ENCODE measurements at places on chromosomes 2 and 18.

GRCh38 chr2:219947575-219947974 is 320.1 kb downstream of the SLC4A3 start:
- no peak for DNase-seq

DNA sequence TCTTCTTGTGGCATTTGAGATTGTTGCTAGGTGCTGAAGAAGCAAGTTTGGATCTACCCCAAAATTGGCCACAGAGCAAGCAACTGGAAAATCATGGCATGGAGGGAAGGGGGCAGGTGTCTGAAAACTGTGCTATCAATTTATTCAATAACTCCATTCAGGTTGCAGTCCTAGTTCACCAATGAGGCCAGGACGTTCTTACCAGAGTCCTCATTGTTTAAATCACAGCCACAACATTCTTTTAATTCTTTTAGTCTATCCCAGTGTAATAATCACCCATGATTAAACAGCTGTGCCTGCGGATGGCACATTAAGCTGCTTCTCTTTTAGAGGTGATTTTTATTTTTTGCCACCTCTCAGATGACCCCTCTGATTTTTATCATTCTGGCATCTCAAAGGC is 103.5 kb downstream of the ANKRD44 start:
- no peak for DNase-seq

DNA sequence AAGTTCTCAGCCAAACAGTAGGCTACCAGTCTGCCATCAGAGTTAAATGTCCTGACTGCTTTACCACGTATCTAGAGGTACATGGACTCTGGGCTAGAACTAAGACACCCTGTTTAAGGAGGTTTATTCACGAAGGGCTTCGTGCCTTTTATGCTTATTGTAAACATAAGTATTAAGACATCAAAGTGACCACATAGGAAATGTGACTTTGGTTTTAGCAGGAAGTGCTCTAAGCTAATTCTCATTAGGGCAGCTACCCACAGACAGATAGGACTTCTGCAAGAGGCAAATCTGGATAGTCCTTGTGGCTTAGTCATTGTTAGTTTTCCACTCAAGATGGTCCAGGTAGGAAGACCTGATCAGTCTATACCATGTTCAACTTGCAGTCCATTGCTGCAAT is 233.3 kb upstream of the MGAT5 start:
- DNase-seq: no peak

DNA sequence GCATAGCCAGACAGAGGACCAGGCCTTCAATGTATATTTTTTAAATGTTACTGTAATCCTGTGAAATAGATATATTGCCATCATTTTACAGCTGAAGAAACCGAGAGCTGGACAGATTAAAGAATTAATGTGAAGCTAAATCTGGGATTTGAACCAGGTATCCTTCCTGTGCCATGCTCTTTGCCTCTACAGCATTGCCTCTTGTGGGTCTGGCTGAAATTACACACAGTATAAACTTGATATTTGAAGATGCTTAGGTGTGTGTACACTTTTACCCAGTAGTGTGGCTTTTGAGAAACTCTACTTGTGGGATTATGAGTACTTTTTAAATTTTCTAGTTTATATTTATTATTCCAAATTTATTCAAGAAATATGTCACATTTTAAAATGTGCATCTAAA is 264.5 kb downstream of the CNTNAP5 start:
- DNase-seq: no peak

DNA sequence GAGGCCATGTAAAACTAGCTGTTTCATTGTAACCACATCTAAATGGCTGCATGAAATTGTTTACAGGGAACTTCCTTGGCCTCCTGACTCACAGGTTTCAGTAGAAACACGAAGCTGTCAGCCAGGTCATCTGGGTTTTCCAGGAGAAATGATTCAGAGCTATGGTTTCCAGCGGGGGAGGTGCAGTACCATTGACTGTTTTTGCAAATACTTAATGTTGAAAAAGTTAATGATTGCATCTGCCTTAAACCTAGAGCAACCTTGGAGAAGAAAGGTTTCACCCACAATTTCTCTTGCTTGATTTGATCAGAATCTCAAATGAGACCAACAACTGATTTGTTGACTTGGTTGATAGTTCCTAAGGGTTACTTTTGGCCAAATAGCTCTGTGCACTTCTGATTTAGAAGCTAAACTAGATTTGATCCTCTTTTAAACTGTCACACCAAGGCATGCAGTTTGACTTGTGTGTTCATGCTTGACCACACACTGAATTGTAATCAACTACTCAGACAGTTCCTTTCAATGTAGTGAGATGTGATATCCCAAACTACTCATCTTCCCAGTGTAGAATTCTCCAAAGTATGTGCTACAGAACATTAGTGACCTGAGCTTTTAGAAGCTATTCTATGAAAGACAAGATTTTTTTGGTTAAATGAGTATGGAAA is 193.5 kb upstream of the CHST9 start:
- DNase-seq: no peak

GRCh38 chr18:46867367-46868143 is 49.8 kb downstream of the PIAS2 start:
- no peak for DNase-seq

DNA sequence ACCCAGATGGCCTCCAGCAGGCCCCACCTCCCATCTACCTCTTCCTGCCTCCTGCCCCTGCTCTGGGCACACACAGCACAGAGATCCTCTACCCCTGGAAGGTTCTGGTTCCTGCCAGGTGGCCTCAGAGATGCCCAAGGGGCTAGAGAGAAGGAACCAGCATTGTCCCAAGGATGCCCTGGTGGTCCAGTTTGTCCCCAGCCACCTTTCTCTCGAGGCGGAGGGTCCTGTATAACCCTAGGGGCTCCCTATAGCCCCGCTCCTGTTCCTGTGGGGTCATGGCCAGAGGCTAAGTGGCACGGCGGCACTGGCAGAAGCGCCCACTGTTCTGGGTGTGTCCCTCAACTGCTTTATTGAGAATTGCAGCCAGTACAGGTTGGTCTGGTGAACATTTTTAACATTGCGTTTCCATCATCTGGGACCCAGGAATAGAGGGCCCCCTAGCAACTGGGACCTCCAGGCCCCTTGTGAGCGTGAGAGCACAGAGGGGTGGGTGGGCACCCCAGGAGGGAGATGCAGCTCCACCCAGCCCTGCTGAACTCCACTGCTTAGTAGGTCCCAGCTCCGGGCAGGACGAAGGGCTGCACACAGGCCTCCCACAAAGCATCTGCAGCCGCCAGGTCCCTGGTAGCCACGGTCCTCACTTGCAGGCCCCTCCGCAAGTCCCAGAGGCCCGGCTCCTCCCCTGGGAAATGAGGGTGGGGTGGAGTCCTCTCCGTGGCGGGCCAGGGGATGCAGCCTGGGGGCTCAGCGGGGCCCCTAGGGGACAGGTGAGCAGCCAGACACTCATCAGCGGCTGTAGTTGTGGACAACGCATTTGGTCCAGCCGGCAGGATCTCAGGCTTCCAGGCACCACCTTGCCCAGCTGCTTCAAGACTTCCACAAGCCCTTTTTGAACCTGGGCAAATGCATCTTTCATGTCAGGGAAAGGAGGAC is 33.1 kb downstream of the GPC1 start:
- DNase-seq: no peak

GRCh38 chr18:58234359-58234741 is 190.3 kb downstream of the NEDD4L start:
- no peak for DNase-seq

DNA sequence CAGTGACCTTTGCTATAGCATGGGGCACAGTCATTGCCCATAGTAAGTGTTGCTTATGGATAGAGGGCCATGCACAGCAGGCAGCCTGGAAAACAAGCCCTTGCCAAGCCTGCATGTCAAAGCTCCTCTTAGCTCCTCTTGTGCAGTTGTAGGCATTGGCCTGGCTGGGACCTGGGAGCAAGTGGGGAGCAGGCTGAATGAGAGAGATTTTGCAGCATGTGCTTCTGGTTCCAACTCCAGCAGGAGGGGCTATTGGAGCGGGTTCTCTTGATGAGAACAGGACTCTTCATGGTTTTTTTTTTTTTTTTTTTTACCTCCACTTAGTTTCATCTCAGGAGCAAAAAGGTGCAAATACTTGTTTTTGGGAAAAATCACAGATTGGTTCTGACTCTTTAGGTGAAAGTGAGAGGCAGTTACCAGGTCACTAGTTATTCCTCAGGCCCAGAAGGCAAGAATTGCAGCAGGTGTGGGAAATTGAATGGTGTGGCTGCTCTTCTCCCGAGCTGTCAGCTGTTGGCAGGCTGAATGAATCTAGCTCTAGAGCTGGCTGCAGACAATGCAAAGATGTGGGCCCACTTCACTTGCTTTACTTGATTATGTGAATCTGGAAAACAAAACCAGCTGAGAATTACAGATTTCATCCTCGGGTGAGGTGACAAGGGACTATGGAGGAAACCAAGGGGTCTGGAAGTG is 95.9 kb downstream of the MAP4K4 start:
- DNase-seq: no peak

- no peak for DNase-seq
Measured at GRCh38 chr2:165868211-165868610, 74.2 kb upstream of the GALNT3 start.

DNA sequence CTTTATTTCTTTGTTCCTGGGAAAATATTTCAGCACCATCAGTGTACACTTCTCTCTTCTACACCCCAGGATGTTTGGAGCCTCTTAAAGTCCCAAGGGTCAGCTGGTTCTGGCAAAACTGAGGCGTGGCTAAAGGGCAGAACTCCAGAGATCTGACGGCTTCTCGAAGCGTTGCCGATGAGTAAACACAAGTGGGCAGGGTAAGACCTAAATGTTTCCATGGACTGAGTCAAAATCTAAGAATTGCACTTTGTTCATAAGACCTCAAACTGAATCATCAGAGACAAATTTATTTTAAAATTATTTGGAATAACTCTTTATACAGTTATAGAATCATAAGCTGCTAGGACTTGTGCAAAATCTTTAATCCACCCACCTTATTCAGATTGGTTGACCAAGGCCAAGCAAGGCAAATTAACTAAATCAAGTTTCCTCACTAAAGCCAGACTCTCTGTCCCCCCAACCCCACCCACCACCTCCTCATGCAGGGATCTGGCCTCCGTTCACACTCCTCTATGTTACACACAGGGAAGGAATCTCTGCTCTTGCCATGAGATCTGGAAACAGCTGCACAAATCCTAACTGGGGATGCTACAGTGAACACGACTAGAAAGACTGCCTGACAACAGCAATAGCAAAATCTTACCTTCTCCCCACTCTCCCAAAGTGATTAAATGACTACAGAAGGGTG is 342.6 kb upstream of the KLHL29 start:
- no peak for DNase-seq

DNA sequence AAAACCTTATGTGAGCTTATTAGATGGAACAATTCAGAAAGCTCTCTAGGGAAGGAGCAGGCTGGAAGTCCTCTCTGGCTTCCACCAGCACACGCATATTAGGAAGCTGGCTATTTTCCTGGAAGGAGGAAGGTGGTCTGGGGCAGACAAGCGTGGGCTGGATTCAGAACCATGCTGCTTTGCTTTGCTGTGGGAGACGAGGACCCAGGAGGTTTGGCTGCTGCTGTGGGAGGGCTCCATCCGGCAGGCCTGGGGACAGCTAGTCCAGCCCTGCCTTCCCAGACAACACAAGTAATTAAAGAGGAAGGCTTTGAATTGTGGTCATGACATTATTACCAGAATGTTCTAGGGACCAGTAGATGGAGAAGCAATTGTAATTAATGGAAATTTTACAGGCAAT is 238.8 kb upstream of the MYT1L start:
- no peak for DNase-seq

- DNase-seq: no peak
Measured at GRCh38 chr2:216229277-216229914, 120.2 kb downstream of the XRCC5 start.

GRCh38 chr2:219060821-219061791 is at the start of gene IHH:
Gene IHH, minus strand, starts transcription at chr2:219060921. Its CDS starts 454 bp downstream, at chr2:219060467.
- no peak for DNase-seq

DNA sequence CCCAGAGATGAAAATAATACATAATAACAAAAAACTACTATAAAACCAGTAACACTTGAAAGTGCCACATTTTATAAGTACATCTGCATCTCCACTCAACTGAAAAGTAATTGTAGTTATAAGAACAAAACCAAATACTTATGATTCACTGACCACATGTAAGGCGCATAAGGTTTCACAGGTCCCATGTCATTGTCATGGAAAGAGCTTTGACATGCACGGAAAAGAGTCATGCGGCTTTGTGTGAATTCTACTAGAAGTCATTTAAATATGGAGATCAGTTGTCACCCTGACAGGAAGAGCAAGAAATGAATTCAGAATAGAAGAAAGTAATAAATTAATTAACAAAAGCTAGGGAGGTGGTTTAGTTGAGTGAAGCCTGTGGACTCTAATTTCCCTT is 459.1 kb downstream of the CDH2 start:
- no peak for DNase-seq

GRCh38 chr2:168782271-168782670 is 20.2 kb upstream of the NOSTRIN start:
- no peak for DNase-seq

- no peak for DNase-seq
Measured at GRCh38 chr2:187543488-187543887, 10.7 kb downstream of the TFPI start.

DNA sequence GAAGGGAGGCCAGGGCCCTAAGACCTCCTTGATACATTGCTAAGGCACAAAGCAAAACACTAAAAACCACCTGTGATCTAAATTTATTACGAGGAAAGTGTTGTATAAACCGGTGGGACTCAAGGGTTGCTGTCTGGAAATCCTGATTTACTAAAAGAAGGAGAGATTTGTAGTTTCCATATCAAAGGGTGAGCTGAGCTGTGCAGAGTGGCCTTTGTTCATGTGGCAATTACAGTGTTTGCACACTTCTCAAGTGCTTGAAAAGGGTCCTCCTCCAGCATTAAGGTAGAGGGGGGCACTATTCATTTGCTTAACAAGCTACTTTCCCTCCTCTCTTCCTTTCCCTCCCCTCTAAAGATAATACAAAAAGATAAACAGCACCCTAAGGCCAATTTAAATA is 30.5 kb upstream of the ITGA4 start:
- no peak for DNase-seq

- no peak for DNase-seq
Measured at GRCh38 chr2:64141674-64142405, 2.4 kb downstream of the PELI1 start.

DNA sequence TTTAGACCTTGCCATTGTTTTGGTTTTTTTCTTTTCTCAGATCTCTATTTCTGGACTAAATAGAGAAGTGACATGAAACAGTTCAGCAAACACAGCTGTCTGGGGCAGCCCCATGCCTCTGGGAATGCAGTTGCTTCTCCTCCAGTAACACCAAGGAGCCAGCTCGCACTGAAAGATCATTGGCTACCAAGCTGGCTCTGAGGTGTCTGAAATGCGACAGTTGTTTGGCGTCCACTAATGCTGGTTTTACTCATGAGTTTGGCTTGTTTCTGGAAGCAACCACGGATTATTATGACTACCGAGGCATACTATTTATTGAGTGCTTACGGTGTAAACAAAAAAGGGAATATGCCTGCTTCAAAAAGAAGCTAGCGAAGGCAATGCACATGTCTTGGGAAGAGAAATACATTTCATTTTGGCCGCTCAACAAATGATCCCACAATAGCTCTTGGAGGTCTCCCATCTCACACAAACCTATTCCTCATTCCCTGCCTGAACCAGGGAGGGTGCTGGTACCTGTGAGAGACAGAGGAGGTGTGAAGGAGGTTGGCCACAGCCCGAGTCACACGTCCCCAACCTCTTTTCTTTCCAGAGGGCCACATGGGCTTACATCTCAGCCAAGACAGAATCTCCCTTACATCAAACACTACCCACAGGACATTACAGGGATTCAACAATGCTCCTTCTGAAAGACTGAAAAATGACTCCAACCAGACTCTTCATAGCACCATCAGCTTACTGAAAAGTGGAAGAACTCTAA is 37.5 kb upstream of the NEB start:
- no peak for DNase-seq

GRCh38 chr2:179226203-179226960 is 38.2 kb downstream of the SESTD1 start:
- DNase-seq: no peak

GRCh38 chr2:157067562-157067961 is 189.9 kb upstream of the GALNT5 start:
- DNase-seq: no peak

Measured in stimulated activated CD8-positive, alpha-beta memory T cell treated with anti-CD3 and anti-CD28 coated beads, Interleukin-15, amount 100 ng/mL, for 1 hour (primary cell).